ENCODE measurements at places on chromosomes 2 and 18.

- DNase-seq, result no peak
These were observed 32.0 kb downstream of the EMILIN2 start for GRCh38 chr18:2878656-2879330.

DNA sequence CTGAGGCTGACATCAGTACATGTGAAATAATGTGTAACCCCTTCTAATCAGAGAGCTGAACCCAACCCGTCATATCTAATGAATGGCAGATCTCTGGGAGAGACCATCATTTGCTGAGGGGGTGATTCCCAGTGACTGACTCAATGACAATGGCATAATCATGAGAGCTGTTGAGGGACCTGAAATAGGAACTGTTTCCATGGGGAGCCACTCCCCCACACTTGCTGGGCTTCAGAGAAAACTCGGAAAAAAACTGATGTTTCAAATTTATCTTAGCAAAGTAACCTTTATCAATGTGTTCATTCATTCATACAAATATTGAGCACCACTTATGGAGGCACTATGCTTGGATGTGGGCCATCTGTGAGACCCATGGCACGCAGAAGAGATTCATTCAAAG, 93.4 kb upstream of the ZBTB14 start:
- no peak for DNase-seq

GRCh38 chr2:173962031-173962430, 3.1 kb downstream of the SP3 start:
- no peak for DNase-seq

- no peak for DNase-seq
These were observed 448 bp downstream of the IMPA2 start for GRCh38 chr18:11981543-11982366.

- no peak for DNase-seq
These were observed 66.3 kb upstream of the PSMD14 start for GRCh38 chr2:161241894-161242293.
